Upper lobe of left lung (tissue), 6 donors: ENCODE measurements at places on chromosomes 5 and 9. TPM values are rescaled to one million over a fixed set of nuclear protein-coding genes. Genes with fewer than 3 reads are reported as not detected.
A peak's percentile ranks its signal among the peaks of the same experiment; 100 is the strongest.

GRCh38 chr5:10539687-10539998, 24.2 kb upstream of the ANKRD33B start:
- DNase-seq, result no peak

GRCh38 chr5:137231540-137231939, 267.6 kb downstream of the SPOCK1 start:
- DNase-seq, result no peak

DNA sequence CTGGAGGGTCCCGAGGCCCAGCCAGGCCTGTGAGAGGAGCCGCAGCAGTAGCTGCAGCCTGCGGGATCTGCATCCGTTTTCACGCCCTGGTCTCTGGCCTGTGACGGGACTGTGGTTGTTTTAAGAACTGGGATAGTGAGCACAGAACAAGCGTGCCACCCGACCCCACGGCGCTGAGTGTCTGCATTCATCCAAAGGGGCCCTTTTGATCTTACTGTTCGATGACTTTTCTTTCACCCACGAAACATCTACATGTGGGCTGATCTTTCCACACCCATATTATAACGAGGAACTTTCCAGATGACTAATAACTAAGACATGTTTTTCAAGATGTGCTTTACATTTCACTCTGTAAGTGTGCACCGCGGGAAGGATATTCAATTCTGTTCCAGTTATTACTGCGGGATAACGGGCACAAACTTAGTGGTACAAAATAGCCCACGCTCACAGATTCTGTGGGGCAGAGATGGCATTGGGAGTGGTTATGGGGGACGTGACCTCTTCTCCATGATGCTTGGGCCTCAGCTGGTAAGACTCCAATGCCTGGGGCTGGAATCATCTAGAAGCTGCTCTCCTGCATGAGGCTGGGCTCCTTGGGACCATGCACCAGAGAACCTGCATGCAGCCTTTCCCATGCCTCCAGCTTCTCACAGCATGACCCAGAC, 165.0 kb downstream of the SYK start:
- DNase-seq, result peak; percentile 43

- no peak for DNase-seq
Measured at GRCh38 chr5:73286896-73287295, 113.9 kb downstream of the TMEM174 start.

DNA sequence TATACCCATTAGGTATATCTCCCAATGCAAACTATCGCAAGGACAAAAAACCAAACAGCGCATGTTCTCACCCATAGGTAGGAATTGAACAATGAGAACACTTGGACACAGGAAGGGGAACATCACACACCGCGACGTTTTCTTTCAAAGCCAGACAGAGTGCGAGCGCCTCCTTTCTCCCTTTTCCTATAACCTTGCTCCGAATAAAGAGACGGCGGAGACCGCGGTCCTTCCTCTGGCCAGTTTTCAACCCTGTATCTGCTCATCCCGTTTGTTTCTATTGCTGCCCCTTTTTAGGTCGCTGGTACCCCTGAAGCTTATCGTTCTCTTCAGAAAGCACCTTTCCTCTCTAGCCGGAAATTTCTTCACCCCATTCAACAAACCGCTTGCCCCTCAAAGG, 1.3 kb downstream of the LVRN start:
- no peak for DNase-seq

DNA sequence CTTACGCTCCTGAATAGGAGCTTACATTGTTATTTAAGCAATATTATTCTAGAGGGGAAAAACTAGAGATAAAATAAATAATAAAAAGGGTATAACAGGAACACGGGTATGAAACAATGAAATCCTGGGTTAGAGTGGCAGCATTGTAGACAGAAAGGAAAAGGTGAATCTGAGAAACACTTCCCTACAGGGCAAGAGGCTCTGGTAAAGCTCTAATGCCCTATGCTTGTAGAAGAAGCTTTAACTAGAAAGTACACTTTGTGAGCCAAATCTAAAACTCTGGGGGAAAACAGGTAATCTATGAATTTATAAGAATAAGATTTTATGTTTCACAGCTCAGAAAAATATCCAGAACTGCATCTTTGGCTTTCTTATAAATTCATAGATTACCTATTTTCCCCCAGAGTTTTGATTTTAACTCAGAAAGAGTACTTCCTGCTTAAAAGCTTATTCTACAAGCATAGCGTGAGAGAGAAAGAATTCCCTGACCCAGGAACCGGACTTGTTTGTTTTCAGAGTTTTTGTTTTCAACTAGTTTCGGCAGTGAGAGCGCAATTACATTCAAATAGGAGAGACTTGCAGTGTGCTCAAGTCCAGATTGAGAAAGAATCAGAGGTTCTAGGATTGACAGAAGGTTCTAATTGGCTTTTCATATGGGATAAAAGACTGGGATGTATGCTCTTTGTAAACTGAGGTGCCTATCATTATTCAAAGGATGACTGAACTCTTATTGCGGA, 651.0 kb upstream of the RORB start:
- no peak for DNase-seq

- DNase-seq, result no peak
Measured at GRCh38 chr9:38362852-38363588, 29.5 kb upstream of the ALDH1B1 start.

- no peak for DNase-seq
Measured at GRCh38 chr5:34751807-34752736, 86.9 kb upstream of the TTC23L start.

- DNase-seq, result no peak
Measured at GRCh38 chr5:172906436-172906835, 52.8 kb upstream of the RPL26L1 start.

DNA sequence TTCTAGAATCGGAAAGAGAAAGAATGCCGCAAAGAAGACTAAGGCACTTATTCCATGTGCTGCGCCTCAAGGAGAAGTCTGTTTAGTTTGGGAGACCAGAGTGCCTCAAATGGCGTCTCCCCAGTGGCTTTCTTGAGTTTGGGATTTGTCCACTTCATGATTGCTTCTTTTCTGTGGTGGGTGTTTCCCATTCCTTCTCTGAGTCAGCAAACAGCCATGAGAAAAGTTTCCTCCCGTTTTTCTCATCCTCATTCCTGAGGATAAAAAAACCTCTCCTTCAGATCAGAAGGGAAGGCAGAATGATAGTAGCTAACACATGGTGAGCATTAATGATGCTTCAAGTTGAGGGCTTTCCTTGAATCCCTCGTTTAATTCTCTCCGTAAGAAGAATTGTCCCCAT, 275.9 kb upstream of the WWC1 start:
- DNase-seq, result no peak

- DNase-seq, result peak; percentile 53
Measured at GRCh38 chr5:181133610-181134231, 2.8 kb upstream of the OR2V1 start.

DNA sequence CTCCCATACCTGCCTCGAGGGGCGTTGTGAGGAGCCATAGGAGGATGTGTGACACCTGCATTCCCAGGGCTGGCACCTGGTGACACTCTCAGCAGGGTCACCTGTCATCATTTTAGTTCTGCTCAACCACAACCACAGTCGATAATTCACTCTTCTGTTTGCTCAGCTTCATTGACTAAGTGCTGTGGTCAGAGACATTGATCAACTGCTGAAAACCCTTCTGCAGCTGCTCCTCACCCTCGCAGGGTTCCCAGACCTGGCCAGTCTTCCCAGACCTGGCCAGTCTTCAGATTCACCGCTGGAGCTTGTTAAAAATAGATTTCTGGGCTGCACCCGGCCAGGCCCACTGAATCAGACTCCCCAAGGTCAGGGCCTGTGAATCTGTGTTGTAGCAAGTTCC, 92.8 kb downstream of the MVB12B start:
- no peak for DNase-seq

- DNase-seq, result no peak
Measured at GRCh38 chr5:174222891-174223290, 177.4 kb downstream of the NSG2 start.

- no peak for DNase-seq
Measured at GRCh38 chr5:65768723-65769346, 46.8 kb downstream of the NLN start.

GRCh38 chr5:2841208-2841607, 89.7 kb upstream of the IRX2 start:
- DNase-seq, result no peak

C9orf72 gene
- total RNA-seq, result 57.8 TPM

GPR150 gene
- not detected for total RNA-seq

SMIM27 gene
- total RNA-seq, result 14.4 TPM

RNF224 gene
- not detected for total RNA-seq
